ENCODE measurements at places on chromosomes 2 and 18.
A peak's percentile ranks its signal among the peaks of the same experiment; 100 is the strongest.

GRCh38 chr18:49935215-49935614 lies 121.9 kb upstream of the ACAA2 start:
- no peak for DNase-seq

GRCh38 chr2:69253611-69254301 lies 133.3 kb downstream of the GFPT1 start:
- no peak for DNase-seq

GRCh38 chr18:57657542-57657941 lies 35.9 kb upstream of the NARS1 start:
- DNase-seq, result no peak

DNA sequence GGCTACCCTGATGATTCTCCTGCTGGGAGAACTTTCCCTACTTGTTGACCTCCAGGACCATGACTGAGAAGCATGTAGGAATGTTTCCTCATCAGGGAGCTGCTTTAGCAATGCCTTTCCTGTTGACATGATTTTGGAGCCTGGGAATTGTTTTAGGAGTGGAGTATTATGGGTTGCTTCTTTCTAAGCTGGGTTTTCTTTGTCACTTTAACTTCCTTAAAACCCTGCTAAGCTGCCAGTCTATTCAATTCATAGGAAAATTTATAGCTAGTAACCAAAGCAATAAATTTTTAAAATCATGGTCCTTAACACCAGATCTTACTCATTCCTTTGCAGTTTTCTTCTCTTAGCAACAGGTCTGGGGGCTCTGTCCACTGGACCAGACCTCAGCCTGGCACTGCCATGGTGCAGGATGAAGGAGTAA lies 125.6 kb upstream of the TACR1 start:
- no peak for DNase-seq

GRCh38 chr2:165874445-165875039 lies 79.0 kb downstream of the TTC21B start:
- no peak for DNase-seq

GRCh38 chr2:215830304-215830703 lies 183.0 kb downstream of the MREG start:
- no peak for DNase-seq

DNA sequence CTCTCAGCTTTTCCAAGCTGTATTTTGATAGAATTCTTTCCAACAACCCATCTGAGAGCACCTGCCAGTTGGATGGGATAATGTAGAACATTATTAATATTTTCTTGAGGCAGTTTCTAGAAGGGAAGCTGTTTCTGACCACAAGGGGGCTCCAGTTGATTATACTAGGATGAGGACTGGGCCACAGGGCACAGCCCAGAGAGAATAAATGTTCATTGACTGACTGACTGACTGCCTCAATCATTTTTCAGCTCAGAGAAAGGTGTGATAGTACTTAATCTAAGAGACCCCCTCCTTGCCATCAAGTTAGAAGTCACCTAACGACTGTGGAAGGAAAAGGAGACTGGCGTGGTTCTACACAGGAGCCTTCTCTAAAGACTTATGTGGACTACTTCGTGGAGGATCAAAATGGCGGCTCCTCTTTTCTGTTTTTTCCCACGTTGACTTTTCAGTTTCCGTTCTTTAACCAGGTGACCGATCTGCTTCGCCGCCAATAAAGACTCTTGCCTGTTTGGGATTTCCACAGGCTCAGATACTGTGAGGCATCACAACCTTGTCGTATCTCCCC lies 31.9 kb upstream of the CREG2 start:
- peak; percentile 51 for DNase-seq

- DNase-seq, result no peak
Measured at GRCh38 chr2:9385841-9386240, 37.5 kb downstream of the ITGB1BP1 start.

All from stimulated activated naive CD8-positive, alpha-beta T cell treated with anti-CD3 and anti-CD28 coated beads, Interleukin-15, amount 100 ng/mL, for 72 hours (primary cell).